ENCODE measurements at places on chromosomes 1 and 21.

DNA sequence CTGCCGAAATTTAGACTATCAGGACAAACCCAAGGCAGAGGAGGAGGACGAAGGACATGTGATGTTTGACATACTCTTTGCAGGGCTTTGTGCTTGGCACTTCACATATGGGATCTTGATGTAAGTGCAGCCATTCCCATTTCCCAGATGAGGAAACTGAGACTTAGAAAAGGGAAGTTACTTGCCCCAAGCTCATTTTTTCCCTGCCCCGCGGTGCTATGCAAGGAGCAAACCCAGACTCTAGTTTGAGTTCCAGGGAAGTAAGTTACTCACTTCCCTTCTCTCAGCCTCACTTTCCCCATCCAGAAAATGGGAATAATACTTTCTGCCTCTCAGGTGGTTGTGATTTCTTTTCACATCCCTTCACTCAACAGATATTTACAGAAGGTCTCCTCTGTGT is 4.5 kb upstream of the FOXO6 start:
- no peak for DNase-seq

DNA sequence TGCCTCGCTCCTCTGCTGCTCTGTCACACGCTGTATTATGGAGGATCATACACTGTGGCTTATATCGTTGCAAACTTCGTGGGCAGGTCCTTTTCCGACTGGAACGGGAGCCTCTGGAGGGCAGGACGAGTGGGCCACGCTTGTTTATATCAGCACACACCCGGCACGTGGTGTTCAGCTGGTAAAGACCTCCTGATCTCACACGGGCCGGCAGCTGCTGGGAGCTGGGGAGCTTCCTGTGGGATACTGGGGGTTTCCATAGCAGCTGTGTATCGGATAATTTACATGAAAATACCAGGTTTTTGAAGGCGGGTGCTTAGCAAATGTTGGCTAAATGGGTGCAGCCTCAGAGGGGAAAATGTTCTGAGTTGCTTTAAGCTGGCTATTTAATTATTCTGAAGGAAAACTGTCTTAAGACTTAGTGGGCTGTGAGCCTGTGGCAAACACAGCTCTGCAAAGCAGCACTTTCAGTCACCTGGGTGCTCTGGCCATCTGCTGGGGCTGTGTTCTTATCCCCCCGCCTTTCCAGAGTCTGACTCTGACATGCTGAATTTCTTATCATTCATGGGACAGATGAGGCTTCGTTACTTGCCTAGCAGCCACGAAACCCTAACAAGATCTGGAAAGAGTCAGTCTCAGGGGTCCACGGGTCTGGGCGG is 103.6 kb upstream of the GCLM start:
- no peak for DNase-seq

DNA sequence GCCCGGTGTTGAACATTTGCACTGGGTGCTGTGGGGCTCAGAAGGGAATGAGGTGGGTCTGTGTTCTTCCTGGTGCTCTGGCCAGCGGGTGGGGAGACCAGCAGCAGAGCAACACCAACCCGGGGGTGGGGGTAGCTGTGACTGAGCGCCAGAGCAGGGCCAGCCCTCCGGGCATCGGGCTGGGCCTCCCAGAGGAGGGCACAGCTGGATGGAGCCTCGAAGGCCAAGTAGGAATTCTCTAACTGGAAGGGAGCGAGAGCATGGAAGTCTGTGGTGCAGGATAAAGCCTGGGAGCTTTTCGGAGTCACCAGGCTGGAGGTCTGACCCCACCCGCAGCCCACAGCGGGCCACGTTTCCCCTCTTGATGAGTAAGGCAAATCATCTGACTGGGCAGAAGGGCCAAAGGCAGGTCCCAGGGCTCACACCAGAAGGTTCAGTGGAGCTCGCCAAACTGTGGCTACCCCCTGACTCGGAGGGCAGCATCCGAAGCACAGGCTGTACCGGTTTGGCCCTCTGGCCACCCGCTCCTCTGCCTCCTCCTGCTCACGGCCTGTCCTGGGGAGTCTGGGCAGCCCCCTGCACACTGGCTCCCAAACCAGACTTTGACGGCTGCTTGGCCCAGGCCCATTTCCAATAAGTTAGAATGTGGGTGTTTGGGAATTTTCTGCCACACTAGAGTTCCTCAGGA is 18.8 kb downstream of the SLC1A7 start:
- no peak for DNase-seq

GRCh38 chr1:25704267-25704691 is 87.7 kb downstream of the MAN1C1 start:
- no peak for DNase-seq

GRCh38 chr1:1748686-1749321 is 24.6 kb upstream of the CDK11A start:
- DNase-seq, result no peak

DNA sequence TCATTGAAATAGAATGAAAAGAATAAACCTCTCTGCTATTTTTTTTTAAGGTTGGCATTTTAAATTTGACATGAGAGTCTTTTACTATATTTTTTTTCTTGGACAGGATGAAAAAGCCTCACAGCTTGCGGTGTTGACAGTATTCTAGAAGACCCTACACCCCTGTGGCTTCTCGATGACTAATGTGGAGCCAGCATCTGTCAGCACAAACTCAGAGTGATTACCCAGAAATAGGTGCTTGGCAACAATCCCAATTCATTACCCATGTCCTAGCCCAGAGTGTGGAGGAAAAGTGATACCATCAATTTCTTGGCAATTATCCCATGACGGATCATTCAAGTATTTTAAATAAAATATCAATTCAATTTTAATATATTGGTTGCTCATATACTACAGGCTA is 186.8 kb upstream of the MAP1LC3C start:
- no peak for DNase-seq

DNA sequence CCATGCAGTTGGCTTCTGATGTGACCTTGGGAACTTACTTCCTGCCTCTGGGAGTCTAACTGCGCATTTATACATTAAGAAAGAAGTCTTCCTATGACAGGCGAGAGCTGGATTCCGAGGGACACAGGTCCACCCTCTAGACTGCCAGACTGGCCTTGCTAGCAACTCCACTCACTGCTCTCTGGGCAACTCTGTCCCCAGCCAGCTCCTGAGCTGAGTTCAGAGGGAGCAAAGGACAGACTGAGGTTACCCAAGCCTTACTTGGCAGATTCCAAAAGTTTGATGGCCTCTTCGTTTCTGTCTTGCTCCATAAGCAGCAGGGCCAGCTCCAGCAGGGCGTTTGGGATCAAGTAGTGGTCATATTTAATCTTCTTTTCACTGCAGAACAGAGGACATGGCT is 41.8 kb downstream of the TTC39A start:
- DNase-seq, result no peak

DNA sequence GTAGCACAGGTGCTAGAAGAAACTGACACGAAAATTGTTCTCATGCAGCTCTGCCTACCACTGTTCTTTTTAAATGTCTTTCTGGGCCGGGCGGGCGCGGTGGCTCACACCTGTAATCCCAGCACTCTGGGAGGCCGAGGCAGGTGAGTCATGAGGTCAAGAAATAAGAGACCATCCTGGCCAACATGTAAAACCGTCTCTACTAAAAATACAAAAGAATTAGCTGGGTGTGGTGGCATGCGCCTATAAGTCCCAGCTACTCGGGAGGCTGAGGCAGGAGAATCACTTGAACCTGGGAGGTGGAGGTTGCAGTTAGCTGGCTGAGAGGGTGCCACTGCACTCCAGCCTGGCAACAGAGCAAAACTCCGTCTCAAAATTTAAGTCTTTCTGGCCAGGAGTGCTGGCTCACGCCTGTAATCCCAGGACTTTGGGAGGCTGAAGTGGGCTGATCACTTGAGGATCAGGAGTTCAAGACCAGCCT is 947 bp upstream of the RIT1 start:
- DNase-seq, result no peak

GRCh38 chr1:241715956-241716355 is 63.9 kb downstream of the WDR64 start:
- no peak for DNase-seq

- no peak for DNase-seq
Observed at GRCh38 chr1:93814059-93814794, 64.8 kb downstream of the DNTTIP2 start.

DNA sequence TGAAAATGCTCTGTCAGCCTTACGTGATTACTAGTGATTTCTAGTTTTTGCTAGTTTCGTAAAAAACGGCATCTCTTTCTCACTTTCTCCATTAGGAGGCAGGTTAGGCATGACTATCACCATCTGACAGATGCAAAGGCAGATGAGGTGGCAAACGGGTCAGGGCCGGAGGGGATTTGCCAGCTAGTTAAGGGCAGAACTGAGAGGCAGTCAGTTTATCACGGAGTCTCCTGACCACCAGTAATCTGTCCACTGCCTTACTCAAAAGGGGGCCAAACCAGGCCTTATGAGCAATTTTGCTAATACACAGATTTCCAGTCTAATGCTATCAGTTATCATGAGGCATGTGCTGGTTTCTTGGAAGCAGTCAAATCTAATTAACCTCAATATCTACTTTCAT is 159.3 kb downstream of the TSEN15 start:
- DNase-seq, result no peak

- no peak for DNase-seq
Observed at GRCh38 chr1:41861535-41862383, 57.0 kb downstream of the HIVEP3 start.

DNA sequence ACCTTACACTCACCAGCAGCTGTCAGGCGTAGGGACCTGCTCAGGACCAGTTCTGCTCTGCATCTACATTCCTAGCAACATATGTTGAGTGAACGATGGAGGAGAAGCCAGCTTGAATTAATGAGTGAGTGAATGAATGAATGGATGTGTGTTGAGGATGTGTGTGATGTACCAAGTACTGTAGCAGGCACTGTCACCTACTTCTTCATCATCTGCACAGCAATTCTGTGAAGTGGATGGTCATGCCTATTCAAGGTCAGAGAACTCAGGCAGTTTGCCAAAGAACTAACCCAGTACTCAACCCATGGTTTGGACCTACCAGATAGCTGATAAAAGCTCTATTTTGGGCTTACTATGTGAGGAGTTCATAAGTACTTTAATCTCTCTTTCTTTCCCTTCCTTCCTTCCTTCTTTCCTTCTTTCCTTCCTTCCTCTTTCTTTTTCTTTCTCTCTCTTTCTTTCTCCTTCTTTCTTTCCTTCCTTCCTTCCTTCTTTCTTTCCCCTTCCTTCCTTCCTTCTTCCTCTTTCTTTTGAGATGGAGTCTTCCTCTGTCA is 56.9 kb downstream of the ATP1A1 start:
- no peak for DNase-seq

DNA sequence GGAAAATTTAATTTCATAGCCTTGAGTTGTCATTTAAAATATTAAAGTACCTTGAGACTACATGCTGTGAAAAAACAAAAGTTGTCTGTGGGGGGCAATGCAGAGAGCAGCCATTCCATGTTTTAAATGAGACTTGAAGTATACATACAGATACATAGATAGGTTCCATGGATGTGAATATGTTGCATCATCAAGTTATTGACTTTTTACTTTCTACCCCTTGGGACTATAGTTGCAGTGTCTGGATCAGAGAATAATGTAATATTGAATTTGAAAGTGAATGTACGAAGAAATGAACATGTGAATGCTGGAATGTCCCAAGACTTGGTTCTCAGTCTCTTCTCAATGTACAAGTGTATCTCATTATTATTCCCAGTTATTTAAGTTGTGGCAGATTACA is 751.0 kb downstream of the MRPL39 start:
- DNase-seq, result no peak

- no peak for DNase-seq
Observed at GRCh38 chr1:28983509-28984310, 69.3 kb downstream of the EPB41 start.

DNA sequence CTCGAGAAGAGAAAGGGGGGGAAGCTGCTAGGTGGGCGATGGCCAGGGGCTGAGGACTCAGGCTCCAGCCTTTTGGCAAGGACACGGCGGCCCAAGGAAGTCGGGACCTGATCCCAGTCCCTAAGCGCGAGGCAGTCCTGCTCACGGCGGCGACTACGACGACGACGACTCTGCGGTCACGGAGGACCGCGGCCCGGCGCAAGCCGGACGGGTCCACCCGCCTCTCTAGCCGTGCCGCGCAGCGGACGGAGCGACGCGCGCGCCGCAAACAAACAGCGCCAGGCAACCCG is 401 bp downstream of the WNT9A start:
- no peak for DNase-seq

GRCh38 chr1:179550746-179551682 is 24.7 kb downstream of the NPHS2 start:
- no peak for DNase-seq

- DNase-seq, result no peak
Observed at GRCh38 chr1:193060938-193061337, 1.5 kb downstream of the RO60 start.

DNA sequence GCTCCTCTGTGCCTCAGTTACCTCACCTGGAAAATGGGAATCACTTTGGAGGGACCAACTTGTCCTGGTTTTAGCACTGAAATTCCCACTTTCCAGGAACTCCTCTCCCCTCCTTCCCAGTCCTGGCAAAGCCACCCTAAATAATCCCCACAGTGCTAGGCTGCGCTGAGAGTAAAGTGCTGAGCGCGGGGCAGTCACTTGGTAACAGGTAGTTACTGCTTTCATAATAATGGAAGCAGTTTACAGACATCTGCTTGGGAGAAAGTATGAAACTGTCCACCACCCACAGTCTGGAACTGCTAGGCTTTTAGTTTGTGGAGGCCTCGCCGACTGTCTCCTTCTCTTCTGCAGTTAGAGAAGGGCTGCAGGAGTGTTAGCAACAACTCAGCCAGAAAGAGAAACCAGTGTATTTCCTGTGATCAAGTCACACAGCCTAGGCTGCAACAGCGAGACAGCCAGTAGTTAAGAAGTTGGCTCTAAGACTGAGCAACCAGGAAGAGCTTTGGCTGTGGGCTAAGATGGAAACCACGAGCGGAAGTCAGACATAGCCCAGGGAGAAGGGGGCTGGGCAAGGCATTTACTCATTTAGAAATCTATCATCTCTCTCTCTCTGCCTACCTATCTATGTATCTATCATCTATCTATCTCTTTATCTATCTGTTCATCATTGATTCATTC is 30.8 kb upstream of the ABCG1 start:
- DNase-seq, result no peak

DNA sequence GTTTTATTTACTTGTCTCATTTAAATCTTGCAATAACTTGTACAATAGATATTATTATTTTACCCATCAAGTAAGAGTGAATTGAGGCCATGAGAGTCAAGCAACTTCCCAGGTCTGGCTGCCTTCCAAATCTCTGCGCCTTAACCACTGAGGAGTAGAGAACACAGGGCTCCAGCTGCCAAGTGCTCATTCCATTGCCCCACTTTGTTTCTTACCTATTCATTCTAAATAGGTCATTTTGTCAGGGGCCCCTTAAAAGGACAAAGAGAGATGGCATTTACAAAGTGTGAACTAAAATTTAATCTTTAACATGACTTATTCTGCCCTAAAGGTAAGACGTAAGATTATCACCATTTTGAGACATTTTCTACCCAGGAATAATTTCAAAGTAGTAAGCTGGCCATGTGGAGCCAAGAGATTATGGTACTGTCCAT is 3.5 kb downstream of the PPP1R15B start:
- no peak for DNase-seq

GRCh38 chr1:51927029-51927428 is 48.5 kb upstream of the NRDC start:
- DNase-seq, result no peak

GRCh38 chr21:42864815-42865775 is 14.2 kb downstream of the WDR4 start:
- no peak for DNase-seq

All from cortex of kidney (tissue), 1 donor.